ENCODE measurements at places on chromosomes 13 and 19. TPM values are rescaled to one million over a fixed set of nuclear protein-coding genes. Genes with fewer than 3 reads are reported as not detected.
A peak's percentile ranks its signal among the peaks of the same experiment; 100 is the strongest.

Gene INTS6
- 61.0 TPM for total RNA-seq

DNA sequence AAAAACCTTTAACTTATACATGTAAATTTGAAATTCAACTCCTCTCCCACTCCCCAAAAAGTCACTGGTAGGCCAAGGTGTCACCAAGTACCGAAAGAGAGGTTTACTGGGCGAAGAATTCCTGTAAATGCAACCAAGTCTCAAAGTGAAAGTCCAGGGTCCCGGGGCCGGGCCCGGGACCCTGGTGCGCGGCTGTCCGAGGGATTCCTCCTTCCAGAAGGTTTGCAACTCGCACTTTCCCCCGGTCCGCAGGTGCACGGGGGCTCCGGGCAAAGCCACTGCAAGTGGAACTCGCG, 1.1 kb downstream of the STK24 start:
- no peak for DNase-seq

GRCh38 chr19:57651654-57651996, 17.1 kb upstream of the ZSCAN4 start:
- no peak for DNase-seq

DNA sequence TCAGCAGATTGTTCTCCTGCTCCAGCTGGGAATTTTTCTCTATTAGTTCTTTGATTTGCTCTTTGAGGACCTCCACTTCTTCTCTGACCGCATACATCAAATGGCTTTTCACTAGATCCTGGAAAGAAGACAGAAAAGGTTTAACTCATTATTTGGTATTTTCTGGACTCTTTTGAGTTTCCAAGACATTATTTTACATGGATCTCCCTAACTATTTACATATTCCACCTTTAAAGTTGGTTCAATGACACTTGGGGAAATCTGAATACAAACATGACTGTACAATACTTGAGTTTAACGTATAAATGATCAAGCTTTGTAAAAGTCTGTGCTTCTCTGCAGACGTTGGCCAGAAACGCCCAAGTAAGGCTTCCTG, 61.1 kb downstream of the SERP2 start:
- DNase-seq, result no peak

- DNase-seq, result peak; percentile 45
Observed at GRCh38 chr19:2426611-2427428, 566 bp downstream of the TIMM13 start.

Measured in activated T-cell treated with anti-CD3 and anti-CD28 coated beads, Interleukin-2, amount 50 U/mL, for 4 hours (primary cell).